Vagina (tissue), 2 donors: ENCODE measurements at places on chromosomes 1 and 21.

DNA sequence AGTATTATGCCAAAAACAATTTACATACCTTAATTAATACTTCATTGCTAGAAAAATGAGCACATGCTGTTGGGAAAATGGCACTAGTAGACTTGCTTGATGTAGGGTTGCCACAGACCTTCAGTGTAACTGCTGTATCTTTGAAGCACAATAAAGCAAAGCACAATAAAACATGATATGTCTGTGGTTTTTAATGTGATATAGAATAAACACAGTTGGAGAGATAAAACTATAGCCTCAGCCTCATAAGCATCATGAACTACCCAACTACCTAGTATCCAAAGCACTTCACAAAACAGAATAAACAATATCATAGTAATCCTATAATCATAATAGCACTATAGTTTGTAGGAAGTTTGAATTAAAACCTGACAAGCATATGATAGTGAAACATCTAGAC lies 143.5 kb downstream of the SYT14 start:
- no peak for DNase-seq

DNA sequence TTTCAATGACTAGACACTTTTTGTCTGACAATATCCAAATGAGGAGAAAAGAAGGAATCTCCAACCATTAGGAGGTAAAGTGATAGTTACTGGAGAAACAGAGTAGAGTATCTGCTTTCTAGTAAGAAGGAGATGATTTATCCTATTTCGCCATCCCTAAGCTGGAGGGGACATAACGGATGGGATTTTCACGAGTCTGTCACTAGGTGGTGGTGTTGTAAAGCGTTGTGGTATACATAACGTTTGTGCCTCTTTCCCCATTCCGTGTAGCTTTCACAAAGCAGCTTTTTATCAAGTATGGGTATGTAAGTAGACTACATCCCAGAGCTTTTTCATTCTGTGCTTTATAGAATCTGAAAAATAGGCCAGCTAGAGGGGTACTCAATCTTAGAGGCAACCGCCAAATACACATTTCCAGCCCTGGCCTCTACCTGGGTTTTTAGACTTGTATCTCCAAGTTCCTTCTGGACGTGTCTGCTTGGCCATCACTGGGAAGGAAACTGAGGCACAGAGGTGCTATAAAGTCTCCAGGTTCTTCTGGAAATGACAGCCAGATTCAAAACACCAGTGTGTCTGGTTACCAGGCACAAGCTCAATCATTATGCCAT lies 33.3 kb upstream of the FAM3B start:
- DNase-seq: no peak

DNA sequence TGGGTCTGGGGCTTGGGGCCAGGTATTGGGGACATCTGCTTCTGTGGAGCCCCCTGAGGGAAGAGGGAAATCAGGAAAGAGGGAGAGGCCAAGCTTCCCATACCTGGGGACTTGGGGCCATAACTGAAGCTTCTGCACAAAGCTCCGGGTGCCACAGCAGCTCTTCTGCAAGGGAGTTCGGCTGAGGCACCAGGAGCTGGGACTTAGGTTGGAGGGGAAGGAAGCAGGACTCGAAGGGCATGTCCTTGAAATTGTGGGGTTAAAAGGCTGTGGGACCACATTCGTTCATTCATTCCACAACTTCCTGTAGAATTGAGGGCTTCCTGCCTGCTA lies 1.7 kb upstream of the EPS8L3 start:
- DNase-seq: no peak

GRCh38 chr1:93029317-93029716 lies 49.8 kb upstream of the MTF2 start:
- DNase-seq: no peak

- DNase-seq: no peak
Measured at GRCh38 chr1:161374373-161374772, 6.7 kb upstream of the CFAP126 start.

DNA sequence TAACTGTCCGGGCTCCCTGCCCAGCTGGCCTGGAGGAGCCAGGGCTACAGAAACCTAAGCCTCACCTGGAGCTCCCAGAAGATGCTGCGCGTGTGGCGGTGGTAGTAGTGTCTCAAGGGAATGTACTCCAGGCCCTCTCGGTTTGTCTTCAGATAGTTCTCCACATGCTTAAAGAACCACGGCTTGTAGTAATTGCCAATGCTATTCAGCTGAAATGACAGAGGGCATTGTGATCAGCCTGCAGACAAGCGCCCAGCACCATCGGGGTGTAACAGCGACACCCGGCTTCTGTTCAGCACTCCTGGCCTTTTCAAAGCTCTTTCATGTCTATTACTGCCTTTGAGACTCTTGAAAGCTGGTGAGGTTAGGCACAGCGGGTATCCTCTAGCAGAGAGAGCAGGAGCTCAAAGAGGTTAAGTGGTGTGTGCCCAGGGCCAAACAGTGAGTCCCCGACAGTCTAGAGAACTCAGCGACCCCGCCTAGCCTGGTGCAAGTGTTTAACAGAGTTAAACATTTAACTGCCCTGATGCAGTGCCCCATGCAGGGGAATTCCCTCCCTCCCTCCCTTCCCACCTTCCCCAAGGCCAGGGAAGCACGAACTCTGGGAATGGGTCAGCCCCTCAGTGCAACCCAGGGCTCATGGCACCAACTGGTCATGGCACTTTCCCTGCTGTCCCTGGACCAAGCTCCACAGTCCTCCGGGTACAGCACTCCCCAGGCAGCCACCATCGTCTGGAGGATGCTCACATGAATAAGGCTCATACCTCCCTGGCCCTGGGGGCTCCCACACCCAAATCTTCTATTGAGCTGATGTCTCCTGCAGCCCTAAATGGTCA lies 21.5 kb downstream of the DHCR24 start:
- DNase-seq: no peak

- DNase-seq: no peak
Measured at GRCh38 chr1:153663211-153663610, 4.7 kb downstream of the SNAPIN start.

GRCh38 chr1:9711466-9712020 lies 60.0 kb downstream of the PIK3CD start:
- DNase-seq: no peak

DNA sequence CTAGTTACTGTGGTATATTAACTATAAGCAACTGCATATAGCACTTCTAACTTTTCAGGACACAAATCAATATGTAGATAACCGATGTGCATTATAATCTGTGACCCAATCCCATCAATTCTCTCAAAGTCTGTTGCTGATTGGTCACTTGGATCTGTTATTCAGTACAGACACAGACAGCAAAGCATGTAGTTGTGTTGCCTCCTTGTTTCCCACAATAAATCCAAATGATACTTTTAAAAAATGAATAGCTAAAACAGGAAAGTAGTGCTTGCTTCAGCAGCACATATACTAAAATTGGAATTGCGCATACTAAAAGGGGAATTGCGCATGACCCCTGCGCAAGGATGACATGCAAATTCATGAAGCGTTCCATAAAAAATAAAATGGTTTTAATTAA lies 28.1 kb downstream of the NDC1 start:
- no peak for DNase-seq

DNA sequence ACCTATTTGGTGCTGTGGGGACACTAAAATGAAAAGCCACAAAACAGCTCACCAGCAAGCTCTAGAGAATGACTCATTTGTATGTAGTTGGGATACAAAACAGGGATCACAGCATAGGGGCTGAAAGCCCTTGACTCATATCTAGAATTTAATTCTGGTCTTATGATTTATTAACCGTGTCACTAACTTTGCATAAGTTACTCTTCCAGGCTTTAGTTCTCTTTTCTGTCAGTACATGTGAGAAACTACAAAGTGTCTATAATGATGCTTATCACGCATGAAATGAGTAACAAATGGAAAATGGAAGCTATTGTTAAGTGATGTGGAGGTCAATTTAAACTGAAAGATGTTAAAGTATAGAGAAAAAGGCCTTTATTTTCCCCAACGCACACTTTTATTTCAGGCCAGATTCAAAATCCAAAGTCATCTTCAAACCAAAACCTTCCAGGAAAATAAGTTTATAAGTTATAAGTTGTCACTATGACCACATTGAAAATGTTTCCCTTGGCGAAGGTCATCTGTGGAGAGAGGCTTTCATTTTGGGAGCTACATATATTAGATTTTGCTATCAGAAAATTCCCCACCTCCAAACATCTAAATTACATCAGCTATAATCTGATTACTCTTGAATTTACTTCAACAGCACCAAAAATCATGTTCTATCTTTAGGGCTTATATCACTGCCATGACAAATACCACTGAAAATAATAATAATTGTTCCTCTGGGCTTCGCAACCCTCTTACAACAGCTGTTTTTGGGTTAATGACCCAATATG lies 430.5 kb downstream of the MRPL39 start:
- DNase-seq: no peak

DNA sequence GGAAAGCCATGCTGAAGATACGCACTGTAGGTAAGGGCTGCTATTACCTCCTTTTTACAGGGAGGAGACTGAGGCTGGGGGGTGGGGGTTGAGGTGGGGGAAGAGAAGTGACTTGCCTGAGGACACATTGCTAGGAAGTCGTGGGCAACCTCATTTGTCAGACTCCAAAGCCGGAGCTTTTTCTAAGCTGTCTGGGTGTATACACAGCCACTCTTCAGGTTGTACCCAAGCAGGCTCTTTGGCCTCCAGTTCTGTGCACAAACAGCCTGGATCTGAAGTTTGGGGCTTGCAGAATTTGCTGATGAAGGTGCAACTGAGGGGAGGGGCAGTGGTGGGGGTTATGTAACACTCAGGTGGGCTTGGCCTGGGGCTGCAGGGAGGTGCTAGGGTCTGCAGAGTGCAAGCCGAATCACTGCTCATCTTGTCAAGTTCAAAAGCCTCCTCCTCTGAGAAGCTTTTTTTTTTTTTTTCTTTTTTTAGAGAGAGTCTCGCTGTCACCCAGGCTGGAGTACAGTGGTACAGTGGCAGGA lies 16.9 kb downstream of the TINAGL1 start:
- no peak for DNase-seq

DNA sequence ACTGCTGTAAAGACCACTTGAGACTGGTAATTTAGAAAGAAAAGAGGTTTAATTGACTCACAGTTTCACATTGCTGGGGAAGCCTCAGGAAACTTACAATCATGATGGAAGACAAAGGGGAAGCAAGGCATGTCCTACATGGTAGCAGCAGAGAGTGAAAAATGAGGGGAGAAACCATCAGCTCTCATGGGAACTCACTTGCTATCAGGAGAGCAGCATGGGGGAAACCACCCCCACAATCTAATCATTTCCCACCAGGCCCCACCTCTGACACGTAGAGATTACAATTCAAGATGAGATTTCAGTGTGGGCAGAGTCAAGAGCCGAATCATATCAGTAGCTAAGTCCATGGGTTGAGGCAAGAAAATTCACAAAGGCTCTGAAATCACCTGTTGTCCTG lies 23.8 kb upstream of the LYPD8 start:
- DNase-seq: no peak

DNA sequence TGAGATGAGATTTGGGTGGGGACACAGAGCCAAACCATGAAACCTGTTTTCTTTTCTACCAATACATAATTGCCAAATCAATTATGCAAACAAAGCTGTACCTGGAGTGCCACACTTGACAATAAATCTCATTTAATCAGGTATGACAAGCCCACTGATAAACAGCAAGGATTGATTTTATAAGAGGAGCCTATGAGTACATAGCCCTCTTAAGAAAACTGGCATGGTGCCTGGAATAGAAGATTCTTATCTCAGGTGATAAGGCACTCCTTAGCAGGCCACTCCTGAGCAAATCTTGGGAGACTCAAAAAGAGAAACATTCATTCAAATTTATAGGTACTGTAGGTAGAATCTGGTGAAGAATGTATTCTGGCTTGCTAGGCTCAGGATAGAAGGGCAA lies 28.6 kb upstream of the PDE4B start:
- DNase-seq: no peak

DNA sequence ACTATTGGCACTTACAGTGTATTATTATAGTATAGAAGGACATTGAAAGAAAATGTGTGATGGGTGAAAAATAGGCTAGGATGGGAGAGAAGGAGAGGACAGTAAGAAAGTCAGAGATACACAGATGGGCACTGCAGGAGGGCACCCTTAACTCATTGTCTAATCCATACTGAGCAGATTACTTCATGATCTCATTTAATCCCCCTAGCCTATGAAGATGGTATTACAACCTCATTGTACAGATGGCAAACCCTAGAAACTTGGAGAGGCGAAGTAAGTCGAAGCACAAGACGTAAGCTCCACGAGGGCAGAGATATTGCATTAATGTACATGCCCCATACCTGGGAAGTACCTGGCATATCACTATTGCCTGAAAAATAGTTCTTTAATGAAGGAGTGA lies 346.9 kb upstream of the DAB1 start:
- no peak for DNase-seq

DNA sequence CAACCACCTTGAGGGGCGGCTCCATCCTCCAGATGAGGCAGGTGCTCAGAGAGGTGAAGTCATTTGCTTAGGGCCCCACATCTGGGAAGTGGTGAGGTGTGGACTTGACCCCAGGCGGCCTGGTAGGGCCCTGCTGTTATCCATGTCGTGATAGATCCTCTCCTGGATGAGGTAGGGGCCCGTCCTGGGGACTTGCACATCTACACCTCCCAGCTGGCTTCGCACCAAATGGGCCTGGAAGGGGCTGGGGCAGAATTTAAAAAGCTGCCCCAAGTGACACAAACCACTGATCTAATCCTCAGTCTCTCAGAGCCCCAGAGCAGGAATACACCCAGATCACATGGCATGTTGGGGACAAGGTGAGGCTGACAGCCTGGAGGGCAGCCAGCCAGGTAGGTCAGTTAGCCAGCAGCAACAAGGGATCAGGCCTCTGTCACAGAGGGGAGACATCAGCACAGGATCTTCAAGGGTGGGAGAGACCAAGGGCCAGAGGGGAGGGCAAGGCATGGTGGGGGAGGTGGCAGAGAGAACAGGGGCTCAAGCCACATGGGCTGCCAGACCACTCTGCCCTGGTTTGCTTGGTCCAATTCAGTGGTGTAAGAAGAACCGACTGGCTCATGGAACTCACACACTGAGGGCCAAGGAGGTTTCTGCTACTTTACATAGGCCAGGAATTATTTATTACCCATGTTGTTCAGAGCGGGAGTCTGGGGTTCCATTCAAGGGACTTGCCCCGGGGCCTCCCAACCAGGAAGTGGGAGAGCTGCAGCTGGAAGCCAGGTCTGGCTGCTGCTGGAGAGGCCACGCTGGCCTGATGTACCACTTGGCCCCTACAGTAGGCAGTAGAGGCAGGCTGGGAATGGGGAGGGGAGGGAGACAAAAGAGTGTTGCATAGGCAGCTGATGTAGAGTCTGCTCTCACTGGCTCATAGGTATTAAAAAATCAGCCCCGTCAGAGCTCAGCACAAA lies 12.1 kb downstream of the LRP8 start:
- DNase-seq: no peak
